ENCODE measurements at places on chromosomes 16 and 17.
A peak's percentile ranks its signal among the peaks of the same experiment; 100 is the strongest.

- no peak overlapping the region for H3K27ac ChIP-seq
- H3K4me1 ChIP-seq, result peaks cover 10% of the 10 kb centered on the region
- peaks cover 4% of the 10 kb centered on the region for H3K27me3 ChIP-seq
- H3K36me3 ChIP-seq, result no peaks in the 10 kb centered on the region
Observed at GRCh38 chr17:63446753-63447470, 806 bp upstream of the CYB561 start.

- no peaks in the 10 kb centered on the region for H3K27me3 ChIP-seq
- H3K4me3 ChIP-seq, result no peak overlapping the region
- no peak for DNase-seq
- H3K27ac ChIP-seq, result no peak overlapping the region
- H3K4me1 ChIP-seq, result peaks cover 2% of the 10 kb centered on the region
- H3K36me3 ChIP-seq, result no peaks in the 10 kb centered on the region
Observed at GRCh38 chr16:56119133-56119532, 72.2 kb upstream of the GNAO1 start.

DNA sequence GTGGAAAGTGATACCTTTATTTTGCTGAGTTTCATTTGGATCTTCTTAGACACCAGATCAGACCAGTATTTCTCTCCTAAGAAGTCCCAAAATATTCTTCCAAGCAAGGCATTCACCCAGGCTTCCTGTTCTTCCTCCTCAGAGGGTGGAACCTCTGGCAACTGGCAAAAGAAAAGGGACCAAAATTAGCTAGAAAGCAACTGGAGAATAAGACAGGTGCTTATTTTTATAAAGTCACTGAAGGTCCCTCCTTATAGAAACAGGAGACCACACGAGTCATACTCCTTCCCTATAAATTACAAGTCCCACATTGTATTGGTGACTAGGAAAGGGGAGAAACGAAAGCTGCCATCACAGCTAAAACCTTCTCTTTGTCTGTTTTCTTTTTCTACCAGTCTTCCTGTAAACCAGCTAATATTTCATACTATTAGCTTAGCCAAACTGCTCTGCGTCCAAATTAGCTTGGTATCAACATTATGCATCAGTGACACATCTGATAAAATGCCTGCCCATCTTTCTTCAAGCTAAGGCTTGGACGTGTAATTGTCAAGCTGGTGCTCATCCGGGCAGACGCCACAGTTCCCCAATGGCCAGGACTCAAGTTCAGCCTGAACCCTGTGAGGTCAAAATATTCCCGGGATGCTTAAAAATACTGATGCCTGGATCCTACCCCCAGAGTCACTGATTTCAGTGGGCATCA lies 47.5 kb upstream of the ERN1 start:
- DNase-seq, result no peak
- no peaks in the 10 kb centered on the region for H3K27me3 ChIP-seq
- H3K4me1 ChIP-seq, result no peaks in the 10 kb centered on the region
- no peaks in the 10 kb centered on the region for H3K36me3 ChIP-seq
- H3K27ac ChIP-seq, result no peak overlapping the region

GRCh38 chr17:75864448-75864871 lies 9.3 kb upstream of the WBP2 start:
- no peak overlapping the region for H3K27ac ChIP-seq
- no peak for DNase-seq
- H3K27me3 ChIP-seq, result no peaks in the 10 kb centered on the region
- no peaks in the 10 kb centered on the region for H3K36me3 ChIP-seq
- no peak overlapping the region for H3K4me3 ChIP-seq

DNA sequence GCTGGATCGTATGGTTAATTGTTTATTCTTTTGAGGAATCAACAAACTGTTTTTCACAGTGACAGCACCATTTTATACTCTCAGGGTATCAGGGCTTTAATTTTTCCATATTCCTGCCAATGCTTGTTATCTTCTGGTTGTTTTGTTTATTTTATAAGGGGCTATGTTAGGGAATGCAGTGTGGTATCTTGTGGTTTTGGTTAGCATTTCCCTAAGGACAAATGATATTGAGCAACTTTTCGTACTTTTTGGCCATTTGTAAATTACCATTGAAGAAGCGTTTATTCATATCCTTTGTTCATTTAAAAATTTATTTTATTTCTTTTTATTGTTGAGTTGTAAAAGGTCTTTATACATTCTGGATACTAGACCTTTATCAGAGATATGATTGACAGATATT lies 322.0 kb upstream of the SALL1 start:
- no peak for DNase-seq
- no peaks in the 10 kb centered on the region for H3K4me1 ChIP-seq
- no peak overlapping the region for H3K27ac ChIP-seq
- H3K27me3 ChIP-seq, result no peaks in the 10 kb centered on the region
- H3K36me3 ChIP-seq, result no peaks in the 10 kb centered on the region

DNA sequence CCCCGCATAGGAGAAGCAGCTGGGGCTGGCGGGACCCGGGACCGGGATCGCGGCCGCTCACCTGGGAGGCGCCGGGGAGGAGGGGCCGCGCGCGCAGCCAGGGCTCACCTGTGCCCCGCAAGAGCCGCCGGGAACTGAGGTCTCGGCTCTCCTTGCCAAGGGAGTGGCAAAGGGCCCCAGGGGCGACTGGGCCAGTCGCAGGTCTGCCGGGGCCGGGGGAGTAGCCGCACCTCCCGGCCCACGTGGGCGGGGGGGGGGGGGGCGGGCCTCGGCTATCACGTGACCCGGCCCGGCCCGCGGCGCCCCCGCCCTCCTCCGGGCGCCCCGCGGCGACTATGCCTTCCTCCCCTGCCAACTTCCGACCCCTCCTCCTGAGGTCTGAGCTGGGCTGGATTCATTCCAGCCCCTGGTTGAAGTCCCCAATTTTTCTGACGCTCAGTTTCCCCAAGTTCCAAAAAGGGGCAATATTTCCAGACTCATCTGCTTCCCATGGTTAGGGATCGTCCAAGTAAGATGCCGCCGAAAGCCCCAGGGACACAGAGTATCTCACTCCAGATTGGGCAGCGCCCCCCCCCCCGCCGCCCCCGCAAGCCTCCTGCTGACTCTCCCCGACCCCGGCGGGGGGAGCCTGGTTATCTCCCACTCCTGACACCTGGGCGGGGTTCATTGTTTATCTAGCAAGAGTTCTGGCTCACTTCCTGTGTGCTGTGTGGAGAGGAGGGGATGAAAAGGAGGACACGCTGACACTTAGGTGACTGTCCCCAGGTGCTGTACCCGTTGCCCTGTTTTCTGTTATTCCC lies at the start of gene TMC6:
TMC6 (minus strand) TSS at position 205 of the 800 bp plus-strand sequence. CDS start 1,923 bp downstream, outside the sequence.
- peak within 1 kb of the TSS; percentile 94 for H3K4me3 ChIP-seq
- no peak for DNase-seq
- no peak within 1 kb of the TSS for H3K27ac ChIP-seq
- peaks cover 23% of the 10 kb centered on the region for H3K27me3 ChIP-seq
- peaks cover 16% of the 10 kb centered on the region for H3K36me3 ChIP-seq
- peaks cover 27% of the 10 kb centered on the region for H3K4me1 ChIP-seq

GRCh38 chr16:48394355-48394703 lies 9.1 kb upstream of the SIAH1 start:
- H3K36me3 ChIP-seq, result no peaks in the 10 kb centered on the region
- H3K4me3 ChIP-seq, result no peak overlapping the region
- H3K27me3 ChIP-seq, result no peaks in the 10 kb centered on the region
- H3K4me1 ChIP-seq, result no peaks in the 10 kb centered on the region
- DNase-seq, result no peak

DNA sequence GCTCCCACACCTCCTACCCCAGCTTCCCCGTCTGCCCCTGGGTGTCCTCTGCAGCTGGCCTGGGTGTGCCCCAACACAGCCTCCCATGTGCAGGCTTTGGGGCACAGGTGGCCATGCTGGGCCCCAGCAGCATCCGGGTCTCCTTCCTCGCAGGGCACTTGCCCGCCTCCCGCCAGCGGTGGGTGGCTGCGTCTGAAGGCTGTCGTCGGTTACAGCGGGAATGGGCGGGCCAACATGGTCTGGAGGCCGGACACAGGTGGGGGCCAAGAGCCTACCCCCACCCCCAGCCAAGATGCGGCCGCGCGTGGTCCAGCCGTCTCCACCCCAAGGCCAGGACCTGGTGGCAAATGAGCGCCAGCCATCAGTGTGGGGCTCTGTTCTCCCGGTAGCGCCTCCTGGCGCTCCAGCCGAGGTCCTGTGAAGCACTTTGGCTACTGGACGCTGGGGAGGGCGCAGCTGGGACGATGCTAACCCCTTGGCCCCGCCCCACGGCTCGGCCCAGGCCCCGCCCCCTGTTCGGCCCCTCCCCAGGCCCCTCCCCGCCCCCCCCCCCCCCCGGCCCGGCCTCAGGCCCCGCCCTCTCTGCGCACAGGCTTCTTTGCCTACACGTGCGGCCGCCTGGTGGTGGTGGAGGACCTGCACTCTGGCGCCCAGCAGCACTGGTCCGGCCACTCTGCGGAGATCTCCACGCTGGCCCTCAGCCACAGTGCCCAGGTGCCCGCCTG lies 7.3 kb upstream of the RHOT2 start:
- no peaks in the 10 kb centered on the region for H3K4me1 ChIP-seq
- peak; percentile 86 for DNase-seq
- H3K27ac ChIP-seq, result no peak overlapping the region
- H3K4me3 ChIP-seq, result no peak overlapping the region
- no peaks in the 10 kb centered on the region for H3K27me3 ChIP-seq
- no peaks in the 10 kb centered on the region for H3K36me3 ChIP-seq

GRCh38 chr16:49356728-49357488 lies 16.7 kb upstream of the C16orf78 start:
- no peak overlapping the region for H3K4me3 ChIP-seq
- no peak overlapping the region for H3K27ac ChIP-seq
- H3K4me1 ChIP-seq, result no peaks in the 10 kb centered on the region
- no peak for DNase-seq

GRCh38 chr17:5092218-5093010 lies 14.1 kb downstream of the ZFP3 start:
- no peaks in the 10 kb centered on the region for H3K36me3 ChIP-seq
- H3K4me1 ChIP-seq, result no peaks in the 10 kb centered on the region
- H3K4me3 ChIP-seq, result no peak overlapping the region
- DNase-seq, result no peak

GRCh38 chr16:49756775-49757558 lies 98.9 kb downstream of the ZNF423 start:
- DNase-seq, result no peak
- no peaks in the 10 kb centered on the region for H3K36me3 ChIP-seq
- H3K27me3 ChIP-seq, result no peaks in the 10 kb centered on the region
- peaks cover 28% of the 10 kb centered on the region for H3K4me1 ChIP-seq
- no peak overlapping the region for H3K4me3 ChIP-seq
- H3K27ac ChIP-seq, result no peak overlapping the region

- DNase-seq, result no peak
- H3K27ac ChIP-seq, result no peak overlapping the region
- no peaks in the 10 kb centered on the region for H3K4me1 ChIP-seq
Observed at GRCh38 chr17:44039829-44040635, 25.3 kb upstream of the TMEM101 start.

GRCh38 chr16:84884596-84885341 lies 65.0 kb downstream of the CRISPLD2 start:
- DNase-seq, result no peak
- no peak overlapping the region for H3K4me3 ChIP-seq
- H3K4me1 ChIP-seq, result peaks cover 7% of the 10 kb centered on the region
- H3K36me3 ChIP-seq, result no peaks in the 10 kb centered on the region

GRCh38 chr16:77955127-77955526 lies 67.2 kb upstream of the CLEC3A start:
- no peaks in the 10 kb centered on the region for H3K36me3 ChIP-seq
- H3K27me3 ChIP-seq, result no peaks in the 10 kb centered on the region
- DNase-seq, result no peak
- no peak overlapping the region for H3K27ac ChIP-seq
- H3K4me3 ChIP-seq, result no peak overlapping the region
- no peaks in the 10 kb centered on the region for H3K4me1 ChIP-seq

Measured in H1 (cell line).